Non-pigmented ciliary epithelial cell (primary cell): ENCODE measurements at places on chromosomes 2 and 18.

DNA sequence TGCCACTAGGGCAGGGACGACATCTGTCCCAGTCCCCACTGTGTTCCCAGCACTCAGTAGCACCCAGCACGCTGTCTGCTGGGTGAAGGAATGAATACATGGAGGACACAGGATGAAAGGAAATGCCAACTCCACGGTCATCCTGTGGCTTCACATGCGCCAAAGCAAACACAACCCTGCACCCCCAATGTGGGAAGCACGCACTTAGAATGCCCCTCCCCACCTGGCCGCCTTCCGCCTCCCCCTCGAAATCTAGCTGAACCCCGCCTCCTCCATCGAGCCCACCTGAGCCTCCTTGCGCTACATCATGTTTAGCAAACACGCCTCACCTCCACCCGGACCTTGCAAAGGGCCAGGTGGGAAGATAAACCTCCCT lies 33.9 kb downstream of the ADCY3 start:
- no peak for DNase-seq

DNA sequence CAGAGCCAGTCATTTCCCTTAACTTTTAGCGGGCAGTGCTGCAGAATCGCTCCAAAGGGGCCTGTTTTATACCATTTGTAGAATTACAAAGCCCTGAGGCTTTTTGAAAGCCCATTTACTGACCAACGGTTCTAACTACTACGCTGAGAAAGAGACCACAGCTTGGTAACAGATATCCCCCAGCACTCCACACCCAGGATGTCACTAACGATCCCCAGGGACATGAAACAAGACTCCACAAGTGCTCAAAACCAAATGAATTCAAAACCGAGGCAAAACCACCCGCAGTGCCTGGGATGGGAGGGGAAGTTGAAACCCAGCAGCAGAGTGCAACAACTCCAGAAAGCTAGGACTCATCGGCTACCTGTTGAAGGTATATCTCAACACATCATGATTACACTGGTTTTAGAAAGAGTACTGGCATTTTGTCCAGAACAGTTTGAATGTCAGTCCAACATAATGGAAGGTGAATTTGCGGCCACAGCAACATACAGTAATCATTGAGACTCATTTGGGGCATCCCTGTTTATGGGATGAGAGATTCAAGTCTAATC lies 33.6 kb upstream of the LRP2 start:
- no peak for DNase-seq

GRCh38 chr2:25362434-25363145 lies 20.9 kb upstream of the DNMT3A start:
- DNase-seq: no peak

GRCh38 chr2:106065268-106065982 lies 128.7 kb downstream of the UXS1 start:
- DNase-seq: no peak

DNA sequence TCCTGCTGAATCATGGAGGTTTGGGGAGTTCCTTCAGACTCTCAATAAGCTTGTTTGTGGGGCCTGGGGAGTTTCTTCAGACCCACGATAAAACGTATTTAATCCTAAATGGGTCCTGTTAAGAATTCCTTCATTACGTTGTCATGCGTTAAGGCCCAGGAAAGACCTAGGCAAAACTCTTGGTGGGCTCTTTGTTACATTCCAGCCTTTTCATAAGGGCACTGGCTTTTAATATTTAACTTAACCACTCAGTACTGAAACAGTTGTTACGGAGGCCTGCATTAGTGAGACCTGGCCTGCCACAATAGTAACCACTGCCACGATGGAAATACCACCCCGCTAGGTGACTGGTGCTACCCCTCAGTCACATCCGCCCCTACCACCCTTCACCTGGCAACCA lies 17.5 kb upstream of the BIN1 start:
- no peak for DNase-seq

DNA sequence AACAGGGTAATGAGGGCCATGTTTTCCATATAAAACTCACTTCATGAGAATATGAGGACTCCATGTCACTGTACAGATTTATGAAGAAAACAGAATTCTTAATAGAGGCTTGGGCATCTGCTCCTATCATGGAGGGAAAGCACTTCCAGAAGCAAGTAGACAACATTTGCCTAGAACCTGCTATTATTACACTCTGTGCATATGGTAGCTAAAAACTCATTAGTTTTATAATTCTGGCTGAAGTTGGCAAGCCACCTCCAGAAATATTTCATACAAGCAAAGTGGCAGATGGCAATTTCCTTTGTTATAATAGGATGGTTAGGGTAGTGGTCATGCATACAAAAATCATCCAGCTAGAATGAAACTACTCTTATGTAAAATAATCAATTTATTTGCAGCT lies 65.8 kb upstream of the TLK1 start:
- no peak for DNase-seq

- DNase-seq: no peak
These were observed 107.5 kb upstream of the SRD5A2 start for GRCh38 chr2:31688282-31688681.

DNA sequence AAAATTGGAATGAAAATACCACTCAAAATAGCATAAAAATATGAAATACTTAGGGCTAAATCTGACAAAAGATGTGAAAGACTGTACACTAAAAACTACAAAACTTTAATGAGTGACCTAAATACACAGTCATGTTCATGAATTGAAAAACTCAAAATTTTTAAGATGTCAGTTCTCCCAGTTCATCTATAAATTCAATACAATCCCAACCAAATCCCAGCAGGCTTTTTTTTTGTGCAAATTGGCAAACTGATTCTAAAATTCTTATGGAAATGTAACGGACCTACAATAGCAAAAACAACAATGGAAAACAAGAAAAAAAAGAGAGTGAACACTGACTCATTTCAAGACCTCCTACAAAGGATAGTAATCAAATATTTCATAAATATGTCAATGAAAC lies 4.4 kb upstream of the USP40 start:
- no peak for DNase-seq

DNA sequence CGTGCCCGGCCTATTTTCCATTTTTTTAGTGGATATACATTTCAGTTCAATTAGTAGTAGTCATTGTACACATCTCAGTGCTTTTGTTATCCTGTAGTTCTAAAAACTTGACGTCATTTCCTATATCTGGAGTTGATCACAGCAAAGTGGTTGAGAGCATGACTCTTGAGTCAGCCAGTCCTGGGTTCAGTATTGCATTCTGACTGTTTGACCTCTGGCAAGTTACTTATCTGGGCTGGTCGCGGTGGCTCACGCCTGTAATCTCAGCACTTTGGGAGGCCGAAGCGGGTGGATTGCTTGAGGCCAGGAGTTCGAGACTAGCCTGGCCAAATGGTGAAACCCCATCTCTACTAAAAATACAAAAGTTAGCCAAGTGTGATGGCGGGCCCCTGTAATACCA lies 50.4 kb upstream of the PPM1B start:
- DNase-seq: no peak

DNA sequence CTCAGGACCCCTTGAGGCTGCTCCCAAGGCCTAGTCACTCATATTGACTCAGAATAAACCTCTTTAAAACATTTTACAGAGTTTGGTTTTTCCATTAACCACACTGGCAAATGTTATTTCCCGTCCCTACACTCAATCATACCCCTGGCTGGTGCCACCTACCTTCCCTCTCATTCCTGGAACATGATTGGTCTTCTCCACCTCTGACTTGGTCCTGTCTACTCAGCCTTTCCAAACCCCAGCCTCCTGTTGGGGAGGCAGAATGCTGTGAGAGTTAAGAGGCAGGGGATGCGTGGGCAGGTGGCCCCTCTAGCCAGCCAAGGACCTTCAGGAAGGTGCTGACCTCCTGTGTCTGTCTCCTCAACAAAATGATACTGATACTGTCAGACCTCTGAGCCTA lies 149.3 kb downstream of the CABLES1 start:
- no peak for DNase-seq

DNA sequence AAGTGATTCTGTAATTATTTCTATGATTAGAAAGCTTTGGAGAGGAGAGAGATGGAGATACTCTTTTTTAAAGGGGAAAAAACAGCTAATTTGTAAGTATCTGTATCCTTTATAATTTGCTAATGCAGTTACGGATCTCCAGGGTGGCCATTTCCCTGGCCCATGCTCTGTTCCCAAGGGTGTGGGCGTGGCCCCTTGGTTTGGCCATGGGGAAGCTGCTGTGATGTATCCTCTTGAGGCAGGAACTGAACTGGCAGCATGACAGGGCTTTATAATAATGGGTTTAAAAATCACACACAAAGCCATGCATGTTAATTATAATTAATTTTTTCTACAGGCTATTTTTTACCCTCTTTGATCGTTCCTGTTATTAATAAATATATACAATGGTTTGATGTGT lies 27.0 kb downstream of the TRAPPC12 start:
- DNase-seq: no peak

- no peak for DNase-seq
These were observed 2.0 kb downstream of the BCL11A start for GRCh38 chr2:60551240-60552077.
